Stimulated activated CD4-positive, alpha-beta T cell treated with anti-CD3 and anti-CD28 coated beads, Interleukin-12 subunit alpha, Interleukin-12 subunit beta, amount 100 ng/mL, for 24 hours (primary cell): ENCODE measurements at places on chromosomes 2 and 18.

GRCh38 chr2:20624156-20624883, 26.6 kb downstream of the HS1BP3 start:
- no peak for DNase-seq

DNA sequence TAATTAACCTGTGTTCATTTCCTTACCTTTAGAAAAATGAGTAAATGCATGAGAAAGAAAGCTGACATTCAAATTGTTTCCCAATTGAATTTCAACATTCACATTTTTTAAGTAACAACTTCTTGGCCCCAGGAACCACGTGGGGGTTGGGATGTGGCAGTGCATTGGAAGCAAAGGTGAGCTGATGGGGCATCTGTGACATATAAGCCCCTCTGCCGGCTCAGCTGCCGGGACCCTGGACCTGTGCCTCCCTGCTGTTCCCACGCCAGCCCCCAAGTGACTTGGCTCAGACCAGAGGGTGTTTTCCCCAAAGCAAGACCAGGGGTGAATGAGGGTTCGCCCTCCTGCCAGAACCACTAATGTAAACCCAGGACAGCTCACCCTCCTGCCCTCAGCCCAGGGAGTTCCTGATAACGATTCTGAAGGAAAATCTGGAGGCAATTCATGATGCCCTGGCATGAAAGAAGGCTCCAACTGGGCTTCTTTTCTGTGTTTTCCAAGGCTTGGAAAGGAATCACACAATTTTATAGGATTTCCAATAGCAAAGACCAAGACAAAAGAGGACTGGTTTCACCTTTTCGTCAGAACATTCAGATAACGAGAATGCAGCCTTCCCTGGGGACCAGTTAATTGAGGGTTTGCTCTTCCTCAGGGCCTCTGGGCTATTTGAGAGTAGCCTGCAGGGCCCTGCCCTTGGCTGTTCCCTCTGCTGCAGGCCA, 193.2 kb upstream of the TWIST2 start:
- DNase-seq, result no peak

GRCh38 chr18:67525328-67526099, 9.0 kb upstream of the DSEL start:
- no peak for DNase-seq

- DNase-seq, result no peak
These were observed 27.5 kb downstream of the STAMBP start for GRCh38 chr2:73856214-73856613.

- DNase-seq, result no peak
These were observed 12.3 kb upstream of the PTMA start for GRCh38 chr2:231696004-231696367.

GRCh38 chr18:12394428-12394827, 13.3 kb upstream of the PRELID3A start:
- no peak for DNase-seq

GRCh38 chr18:35376742-35377695, at the start of gene ZNF396:
ZNF396 (minus strand) TSS chr18:35377337; CDS start chr18:35374292, 3,045 bp downstream.
- peak; percentile 46 for DNase-seq

- no peak for DNase-seq
These were observed 315.3 kb upstream of the GULP1 start for GRCh38 chr2:187976259-187976985.

DNA sequence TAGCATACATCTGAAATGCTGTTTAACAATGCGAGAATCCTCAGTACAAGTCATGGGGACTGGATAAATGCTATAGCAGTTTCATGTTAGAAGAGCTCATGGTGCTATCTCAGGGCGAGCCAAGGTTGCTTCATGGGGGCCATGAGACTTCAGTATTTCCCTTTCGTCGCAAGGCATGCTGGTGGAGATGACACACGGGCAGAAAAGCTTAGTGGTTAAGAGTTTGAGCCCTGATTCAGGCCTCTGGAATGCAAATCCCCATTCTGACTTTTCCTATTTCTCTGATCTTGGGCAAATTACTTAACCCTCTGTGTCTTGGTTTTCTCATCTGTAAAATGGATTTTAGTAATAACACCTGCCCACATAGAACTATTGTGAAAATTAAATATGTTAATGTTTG, 57.4 kb upstream of the EPHA4 start:
- no peak for DNase-seq

- DNase-seq, result no peak
These were observed 859 bp downstream of the GREB1L start for GRCh38 chr18:21242780-21243401.

DNA sequence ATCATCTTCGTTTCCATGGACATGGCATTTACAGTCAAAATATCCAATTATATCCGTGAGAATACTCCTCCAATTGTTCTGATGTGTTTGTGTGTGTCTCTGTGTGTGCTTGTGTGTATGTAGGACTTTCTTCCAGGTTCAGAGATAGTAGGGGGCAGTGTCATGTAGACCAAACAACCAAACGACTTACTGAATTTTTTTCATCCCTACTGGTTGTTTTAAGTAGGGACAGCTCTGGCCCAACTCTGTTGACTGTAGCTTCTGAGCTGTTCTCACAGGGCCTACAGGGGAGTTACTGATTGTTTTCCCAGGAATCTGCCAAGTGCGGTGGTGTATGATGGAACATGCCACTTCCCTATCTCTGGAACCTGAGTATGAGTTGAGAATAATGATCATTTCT, 69.6 kb downstream of the ETAA1 start:
- DNase-seq, result no peak

- DNase-seq, result no peak
These were observed 11.6 kb downstream of the TGFBRAP1 start for GRCh38 chr2:105317937-105318336.

- DNase-seq, result no peak
These were observed 3.1 kb upstream of the DCTN1 start for GRCh38 chr2:74383254-74383653.

GRCh38 chr2:143696651-143697050, 567.4 kb downstream of the ARHGAP15 start:
- DNase-seq, result no peak

DNA sequence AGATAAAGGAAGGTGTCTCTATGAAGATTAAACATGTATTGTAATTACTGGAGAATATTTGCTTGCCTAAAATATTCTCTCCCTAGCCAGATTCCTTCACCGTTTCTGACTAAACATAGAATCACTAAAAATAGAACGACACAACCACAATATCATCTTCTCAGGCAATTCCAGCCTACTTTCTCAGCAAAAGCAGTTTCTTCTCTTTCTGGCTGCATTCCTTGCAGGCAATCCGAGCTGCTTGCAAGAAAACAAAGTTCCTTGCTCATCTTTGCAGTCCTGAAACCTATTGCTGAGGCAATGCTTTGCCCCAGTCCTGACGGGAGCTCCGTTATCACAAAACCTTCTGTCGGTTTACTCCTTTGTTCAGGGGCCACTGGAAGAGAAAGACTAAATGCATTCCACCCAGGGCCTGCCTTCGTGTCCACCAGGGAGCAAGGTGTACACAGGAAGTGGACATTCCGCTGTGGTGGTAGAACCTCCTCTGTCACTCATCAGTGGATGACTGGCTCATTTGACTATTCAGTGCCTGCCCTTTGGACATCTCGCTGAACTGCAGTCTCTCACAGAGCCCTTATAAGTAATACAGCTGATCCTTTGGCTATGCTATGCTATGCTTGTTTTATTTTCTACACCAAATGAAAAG, 239.2 kb upstream of the DOK6 start:
- no peak for DNase-seq

- no peak for DNase-seq
These were observed 73.9 kb upstream of the TANC1 start for GRCh38 chr2:158894572-158894971.

DNA sequence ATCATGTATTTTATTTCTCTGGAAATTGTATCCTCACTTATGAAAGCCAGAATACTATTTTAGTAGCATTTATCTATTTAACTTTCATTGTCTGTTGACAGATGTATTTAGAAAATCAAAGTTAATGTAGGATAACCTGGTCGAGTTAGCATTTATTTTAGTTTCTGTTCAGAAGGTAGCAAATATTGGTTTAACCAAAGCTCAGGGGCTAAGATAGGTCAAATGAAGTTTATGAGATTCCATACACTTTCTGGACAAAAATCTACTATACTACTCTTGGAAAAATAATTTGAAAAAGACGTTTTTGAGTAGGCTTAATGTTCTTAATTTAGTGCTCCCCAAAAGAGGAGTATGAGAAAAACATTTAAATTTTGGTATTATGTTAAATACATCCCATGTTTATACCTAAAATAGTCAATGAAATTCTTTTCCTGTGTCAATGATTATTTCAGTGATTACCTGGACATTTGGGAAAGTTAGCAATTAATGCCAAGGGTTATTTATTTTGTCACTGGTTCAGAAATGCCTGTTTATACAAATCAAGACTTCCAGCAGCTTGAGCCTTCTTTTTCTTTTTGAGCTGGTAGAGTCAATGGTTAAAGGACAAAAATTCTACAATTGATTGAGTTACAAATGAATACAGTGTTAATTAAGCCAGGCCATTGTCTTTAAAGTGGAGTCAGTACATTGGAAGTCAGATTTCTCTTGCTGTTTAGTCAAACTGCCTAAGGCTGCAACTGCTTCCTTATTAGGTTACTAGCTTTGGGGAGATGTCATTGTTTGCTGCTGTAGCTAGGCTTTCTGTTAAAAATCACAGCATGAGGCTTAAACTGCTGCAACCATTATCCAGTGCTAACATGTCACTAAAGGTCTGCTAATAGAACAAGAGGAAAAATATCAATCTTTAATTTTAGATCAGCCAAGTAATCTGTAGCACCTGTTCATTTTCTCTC, 182.3 kb downstream of the CAMKMT start:
- no peak for DNase-seq

GRCh38 chr2:43225788-43226557, 433 bp downstream of the ZFP36L2 start:
- peak; percentile 60 for DNase-seq

- DNase-seq, result no peak
These were observed 93.6 kb downstream of the GYPC start for GRCh38 chr2:126749537-126749936.

GRCh38 chr2:23326330-23326729, 58.6 kb upstream of the KLHL29 start:
- no peak for DNase-seq

GRCh38 chr2:104774631-104775030, 79.3 kb upstream of the POU3F3 start:
- DNase-seq, result no peak

- no peak for DNase-seq
These were observed 49.6 kb downstream of the ZEB2 start for GRCh38 chr2:144470334-144470733.

GRCh38 chr2:118470297-118470696, 377.2 kb downstream of the EN1 start:
- no peak for DNase-seq

- no peak for DNase-seq
These were observed 215.7 kb downstream of the ANAPC1 start for GRCh38 chr2:111668274-111668616.

GRCh38 chr2:175057078-175057685, 52.0 kb upstream of the CHN1 start:
- no peak for DNase-seq

DNA sequence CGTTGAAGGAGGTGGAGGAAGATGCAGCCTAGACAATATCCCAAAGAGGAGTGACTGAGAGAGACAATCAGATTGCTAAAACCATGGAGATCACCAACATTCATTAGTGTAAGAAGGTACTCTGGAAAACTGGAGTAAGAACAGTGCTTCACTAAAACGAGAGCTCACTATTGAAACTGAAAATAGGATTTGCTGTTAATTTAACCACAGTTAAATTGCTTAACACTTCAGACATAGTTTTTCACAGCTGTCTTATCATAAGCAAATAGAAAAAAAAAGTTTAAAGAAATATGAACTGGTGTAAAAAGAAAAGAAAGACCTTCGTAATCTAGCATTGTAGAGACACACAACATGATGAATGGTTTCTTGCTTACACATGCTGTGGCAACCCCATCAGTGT, 1049.8 kb upstream of the CHAC2 start:
- DNase-seq, result no peak

DNA sequence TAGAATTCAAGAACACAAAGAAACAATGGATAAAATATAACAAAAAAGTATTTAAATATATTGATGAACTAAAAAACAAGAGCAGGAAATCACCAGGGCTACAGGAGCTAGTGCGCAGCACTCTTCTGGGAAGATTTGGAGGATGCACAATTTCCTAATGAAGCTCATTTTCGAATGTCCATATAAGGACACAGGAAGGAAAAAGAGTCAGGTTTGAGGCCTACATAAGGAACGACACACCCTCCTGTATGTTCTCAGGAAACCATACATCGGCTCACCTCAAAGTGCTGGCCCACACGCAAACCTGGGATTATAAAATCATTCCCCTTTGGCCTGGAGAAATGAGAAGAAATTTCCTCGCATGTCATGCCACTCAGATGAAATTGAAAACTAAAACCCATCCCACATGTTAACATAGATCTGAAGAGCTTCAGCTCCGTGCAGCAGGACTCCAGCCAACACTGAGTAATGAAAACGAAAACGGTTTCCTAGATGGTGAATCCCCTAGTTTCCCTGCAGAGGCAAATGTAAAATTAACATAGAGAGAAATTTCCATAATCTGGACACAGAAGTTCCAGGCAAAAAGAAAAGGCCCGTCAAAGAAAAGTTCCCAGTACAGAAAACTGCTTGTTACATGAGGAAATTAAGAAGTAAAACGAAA, 825.8 kb downstream of the SOCS6 start:
- DNase-seq, result no peak

- no peak for DNase-seq
These were observed 23.7 kb upstream of the ACKR3 start for GRCh38 chr2:236545814-236546480.

- no peak for DNase-seq
These were observed 184.2 kb upstream of the LRATD1 start for GRCh38 chr2:14448340-14448739.

DNA sequence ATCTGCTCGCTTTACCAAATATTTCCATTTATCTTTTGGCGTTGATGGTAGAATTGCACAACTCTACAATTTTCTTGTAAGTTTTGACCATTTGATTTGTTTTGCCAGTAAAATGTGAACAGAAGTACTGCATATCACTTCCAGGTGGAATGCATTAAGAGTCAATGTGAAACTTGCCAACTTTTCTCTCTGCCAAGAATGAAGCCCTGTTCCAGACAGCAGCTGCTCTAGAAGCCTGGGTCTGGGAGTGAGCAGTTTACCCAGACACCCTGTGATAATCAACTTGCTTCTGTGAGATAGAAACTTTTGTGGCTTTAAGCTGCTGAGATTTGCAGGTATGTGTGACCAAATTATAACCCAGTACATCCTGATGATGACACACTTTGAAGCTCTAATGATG, 115.9 kb upstream of the SYT4 start:
- DNase-seq, result no peak

DNA sequence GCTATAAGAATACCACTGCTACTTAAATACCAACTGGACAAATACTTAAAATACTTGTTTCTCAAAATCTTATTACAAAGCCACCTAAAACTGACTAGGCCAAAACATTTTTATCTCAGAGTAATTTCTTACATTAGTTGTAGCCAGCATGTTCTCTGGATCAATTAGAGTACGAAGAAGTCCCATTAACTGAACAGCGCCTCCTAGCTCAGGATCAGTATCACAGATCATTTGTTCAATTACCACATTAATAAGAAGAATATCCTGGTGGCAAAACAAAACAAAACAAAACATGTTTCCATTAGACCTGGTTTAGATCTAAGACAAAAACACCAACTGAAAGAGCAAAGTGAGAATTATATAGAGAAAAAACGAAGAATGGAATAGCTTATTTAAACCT, 36.0 kb downstream of the PPP4R3B start:
- DNase-seq, result no peak
